T-helper 22 cell (primary cell): ENCODE measurements at places on chromosomes 7 and 10.

DNA sequence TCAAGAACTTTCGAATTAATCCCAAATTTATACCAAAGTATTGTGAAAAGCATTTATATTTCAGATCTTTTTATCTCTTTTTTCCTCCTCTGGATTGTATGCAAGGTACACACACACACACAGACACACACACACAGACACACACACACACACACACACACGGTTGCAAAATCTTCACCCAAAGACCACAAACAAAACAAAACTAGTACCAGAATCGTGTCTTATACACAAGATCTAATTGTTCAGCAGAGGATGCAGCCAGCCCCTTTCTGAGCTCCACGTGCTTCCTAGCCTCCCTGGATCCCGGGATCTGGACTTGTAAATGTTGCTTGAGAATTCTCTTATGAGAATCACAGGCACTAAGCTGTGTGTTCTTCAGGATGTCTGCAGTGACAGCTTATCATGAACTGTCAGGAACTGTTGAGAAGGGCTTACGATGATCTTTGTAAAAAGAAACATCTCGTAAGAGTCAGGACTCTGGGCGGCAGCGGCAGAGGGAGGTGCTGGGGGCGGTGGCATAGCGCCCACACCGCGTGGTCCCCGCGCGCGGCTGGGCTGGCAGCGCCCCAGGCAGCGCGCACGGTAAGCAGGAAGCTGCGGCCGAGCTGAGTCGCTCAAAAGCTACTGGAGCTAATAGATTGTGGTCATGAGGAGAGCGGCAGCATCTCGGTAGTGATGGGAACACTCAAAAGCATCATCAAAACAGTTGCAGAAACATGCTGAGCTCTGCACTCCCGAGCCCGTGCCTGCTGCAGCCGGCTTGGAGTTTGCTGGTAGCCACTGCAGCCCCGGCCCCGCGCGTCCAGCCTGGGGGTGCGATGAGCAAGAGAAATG, 277.6 kb downstream of the GATA3 start:
- peak; percentile 87 for DNase-seq

DNA sequence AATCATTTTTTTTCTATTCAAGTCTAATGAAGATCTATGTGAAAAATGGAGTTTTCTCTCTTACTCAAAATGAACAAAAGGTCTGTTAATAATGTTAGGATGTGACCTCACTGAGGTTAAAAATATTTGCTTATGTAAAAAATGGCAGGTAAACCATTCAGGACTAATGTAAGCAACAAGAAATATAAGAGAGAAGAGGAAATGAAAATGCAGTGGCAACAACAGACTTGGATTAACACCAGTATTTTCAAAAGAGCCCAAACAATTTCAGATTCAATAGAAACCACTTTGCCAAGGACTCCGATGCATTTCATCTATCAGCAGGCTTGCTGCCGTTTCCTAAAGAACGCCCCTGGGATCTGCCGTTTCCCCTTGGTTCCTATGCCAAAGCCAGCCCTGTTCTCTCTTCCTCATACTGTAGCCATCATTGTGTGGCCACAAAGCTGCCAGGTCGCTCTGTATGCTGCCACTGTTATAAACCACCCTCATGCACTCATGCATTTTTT, 66.4 kb downstream of the MTURN start:
- no peak for DNase-seq

- no peak for DNase-seq
Observed at GRCh38 chr10:35316218-35316967, 19.9 kb upstream of the CCNY start.

DNA sequence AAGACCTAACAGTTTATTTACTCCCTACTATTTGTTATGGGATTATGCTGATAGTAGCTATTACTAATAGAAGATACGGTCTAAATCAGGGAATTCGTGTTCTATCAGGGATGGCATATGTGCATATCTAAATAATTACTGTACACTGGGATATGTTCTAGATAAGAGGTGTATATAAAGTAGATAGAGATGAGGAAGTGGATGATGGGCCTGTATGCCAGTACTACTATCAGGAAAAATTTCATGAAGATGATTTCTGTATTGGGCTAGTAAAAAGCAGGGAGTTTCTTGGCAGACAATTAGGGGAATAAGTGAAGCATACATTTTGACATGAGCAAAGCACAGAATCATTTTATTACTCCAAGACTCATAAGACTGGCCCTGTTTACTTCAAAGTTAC, 26.2 kb downstream of the PTPN12 start:
- DNase-seq: no peak

DNA sequence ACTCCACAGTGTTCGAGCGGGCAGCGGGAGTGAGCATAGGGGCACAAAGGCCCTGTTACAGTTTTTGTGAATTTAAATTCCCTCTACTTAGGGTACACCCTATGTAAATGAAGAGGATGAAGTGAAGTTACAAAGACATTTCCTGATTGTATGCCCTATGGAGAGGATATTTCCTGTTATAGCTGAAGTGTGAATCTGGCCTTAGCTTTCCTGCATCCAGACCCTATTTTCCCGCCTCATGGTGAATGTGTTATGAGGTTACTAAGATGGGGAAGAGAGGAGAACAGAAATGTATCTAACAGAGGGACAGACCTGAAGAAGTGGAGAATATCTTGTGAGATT, 37.8 kb upstream of the COMMD3 start:
- no peak for DNase-seq

DNA sequence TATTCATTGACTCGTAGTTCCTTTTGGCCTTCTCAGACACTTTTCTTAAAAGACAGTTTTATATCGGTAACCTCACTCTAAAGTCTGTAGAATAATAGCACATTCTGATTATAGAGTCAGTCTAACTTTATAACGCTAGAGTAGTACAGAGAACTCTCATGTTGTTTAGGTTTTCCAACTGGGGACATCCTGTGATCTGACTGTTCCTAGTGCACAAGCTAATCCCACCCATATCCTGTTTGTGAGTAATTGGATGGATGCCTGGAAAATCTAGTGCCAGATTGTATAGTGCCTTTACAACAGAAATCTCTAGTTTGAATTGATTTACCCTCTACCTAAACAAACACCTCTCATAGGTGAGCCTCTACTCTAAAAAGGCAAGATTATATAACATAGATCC, 107.4 kb downstream of the ZEB1 start:
- DNase-seq: no peak

DNA sequence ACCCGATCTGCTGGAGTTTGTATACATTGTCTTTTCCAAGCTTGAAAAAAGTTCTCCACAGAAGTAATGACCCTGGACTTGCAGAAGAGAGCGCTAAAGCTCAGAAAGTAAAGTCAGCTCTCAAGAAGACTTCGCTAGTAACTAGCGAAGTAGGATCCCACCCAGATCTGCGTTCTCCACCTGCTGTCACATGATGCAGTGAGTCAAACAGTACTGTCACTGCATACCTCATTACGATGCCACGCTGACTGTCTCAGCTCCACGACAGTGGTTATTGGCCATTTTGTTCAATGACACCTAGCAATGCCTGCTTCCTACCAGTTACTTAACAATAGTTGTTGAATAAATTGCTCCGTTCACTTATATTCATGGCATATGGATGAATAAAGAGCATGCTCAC, 29.7 kb upstream of the SEC61G start:
- DNase-seq: no peak

DNA sequence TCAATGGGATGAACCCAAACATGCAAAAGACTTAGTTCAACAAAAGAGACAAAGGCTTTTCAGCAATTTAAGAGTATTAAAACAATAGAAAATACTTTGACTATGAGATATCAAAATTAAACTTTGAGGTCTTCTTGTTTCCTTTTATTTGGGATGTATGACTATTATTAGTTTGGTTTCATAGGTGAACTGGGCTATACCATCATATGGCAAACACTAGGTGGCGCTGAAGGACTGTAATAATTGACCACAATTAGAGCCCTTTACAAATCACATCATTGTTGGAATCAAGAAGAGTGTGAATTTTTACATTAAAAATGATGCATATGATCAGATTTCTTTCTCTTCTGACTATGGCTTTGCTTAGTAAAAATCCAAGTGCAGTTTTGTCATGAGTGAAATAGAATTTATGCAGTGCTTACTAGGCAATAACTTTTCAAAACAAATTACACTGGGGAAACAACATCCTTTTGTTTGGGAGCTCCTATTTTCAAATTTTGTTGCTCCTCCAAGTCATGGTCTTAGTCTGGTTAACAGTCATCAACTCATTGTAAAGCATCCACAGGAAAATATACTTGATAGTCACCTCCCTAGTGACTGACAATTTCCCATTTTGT, 14.7 kb upstream of the NXPH1 start:
- peak; percentile 6 for DNase-seq

- DNase-seq: peak; percentile 10
Observed at GRCh38 chr7:150973571-150974451, 4.3 kb downstream of the KCNH2 start.

DNA sequence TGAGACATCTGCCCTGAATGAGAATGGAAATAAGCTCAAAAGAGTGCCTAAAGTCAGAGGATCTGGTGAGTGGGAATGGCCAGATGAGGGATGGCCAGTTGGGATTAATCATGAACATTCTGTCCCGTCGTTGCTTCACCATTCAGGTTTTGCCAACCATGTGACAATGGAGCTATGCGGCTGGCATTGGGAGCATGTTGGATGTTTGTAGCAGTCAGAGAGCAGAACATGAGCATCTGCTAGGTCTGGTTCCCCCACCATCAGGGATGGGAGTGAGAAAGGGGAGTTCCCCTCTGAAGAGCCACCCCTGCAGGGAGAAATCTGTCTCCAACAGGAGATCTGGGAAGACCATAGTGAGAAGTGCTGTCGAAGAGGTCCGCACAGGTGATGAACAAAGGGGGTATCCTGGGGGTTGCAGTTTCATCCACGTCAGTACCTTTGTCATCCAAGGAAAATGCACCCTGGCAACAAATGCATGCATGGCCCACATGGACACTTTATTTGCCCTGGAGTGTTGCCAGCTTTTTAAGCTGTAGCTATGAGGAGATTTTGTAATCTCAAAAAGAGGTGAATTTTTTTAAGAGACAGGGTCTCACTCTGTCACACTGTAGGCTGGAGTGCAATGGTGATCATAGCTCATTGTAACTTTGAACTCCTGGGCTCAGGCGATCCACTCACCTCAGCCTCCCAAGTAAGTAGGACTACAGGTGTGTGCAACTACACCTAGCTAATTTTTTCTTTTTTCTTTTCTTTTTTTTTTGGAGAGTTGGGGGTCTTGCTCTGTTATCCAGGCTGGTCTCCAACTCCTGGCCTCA, 190.2 kb downstream of the CAMK1D start:
- no peak for DNase-seq

- no peak for DNase-seq
Observed at GRCh38 chr10:128421371-128422160, 295.3 kb upstream of the MKI67 start.

DNA sequence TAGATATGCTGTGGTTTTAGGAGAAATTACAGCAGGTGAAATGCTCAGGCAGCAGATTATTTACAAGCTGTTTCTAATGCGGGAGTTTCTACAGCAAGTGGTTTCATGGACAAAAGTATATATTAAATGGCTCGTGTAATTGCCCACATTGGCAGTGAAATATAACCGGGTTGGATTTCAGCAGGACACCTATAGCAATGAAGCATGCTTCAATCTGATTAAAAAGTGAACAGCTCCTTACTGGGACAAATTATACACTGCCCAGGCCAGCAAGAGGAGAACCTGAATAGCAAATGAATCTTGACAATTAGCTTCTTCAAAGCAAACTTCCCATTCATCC, 35.2 kb upstream of the LYZL1 start:
- no peak for DNase-seq

- DNase-seq: no peak
Observed at GRCh38 chr10:115091161-115091560, 2.0 kb upstream of the ATRNL1 start.

DNA sequence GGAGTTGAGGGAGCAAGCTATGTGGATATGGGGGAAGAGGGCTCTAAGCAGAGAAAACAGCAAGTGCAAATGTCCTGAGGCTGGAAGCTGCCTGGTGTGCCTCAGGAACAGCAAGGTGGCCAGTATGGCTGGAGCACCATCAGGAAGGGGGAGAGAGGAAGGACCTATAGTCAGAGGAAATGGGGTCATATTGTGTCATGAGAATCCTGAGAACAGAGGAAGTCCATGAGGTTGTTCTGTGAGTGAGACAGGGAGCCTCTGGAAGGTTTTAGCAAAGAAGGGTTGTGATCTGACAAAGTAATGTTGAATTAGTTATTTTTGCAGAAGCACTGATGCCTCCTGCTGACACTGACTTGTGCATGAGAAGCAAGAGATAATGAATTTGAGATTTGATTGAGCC, 204.3 kb downstream of the PTEN start:
- no peak for DNase-seq

- DNase-seq: no peak
Observed at GRCh38 chr10:129605266-129605985, 138.4 kb downstream of the MGMT start.

GRCh38 chr7:98110249-98111022, 3.8 kb downstream of the LMTK2 start:
- DNase-seq: no peak

- DNase-seq: no peak
Observed at GRCh38 chr7:81333004-81333403, 414.2 kb upstream of the SEMA3C start.

GRCh38 chr10:131090761-131091661, 220.5 kb downstream of the TCERG1L start:
- DNase-seq: no peak

GRCh38 chr7:18962031-18962430, 155.4 kb downstream of the TWIST1 start:
- DNase-seq: no peak

- no peak for DNase-seq
Observed at GRCh38 chr10:102632394-102633111, 11.7 kb upstream of the TRIM8 start.

GRCh38 chr10:82762641-82763040, 887.6 kb downstream of the NRG3 start:
- DNase-seq: no peak

GRCh38 chr7:83629117-83629880, 19.6 kb downstream of the SEMA3E start:
- no peak for DNase-seq

- no peak for DNase-seq
Observed at GRCh38 chr10:98373260-98374040, 41.5 kb downstream of the PYROXD2 start.

- no peak for DNase-seq
Observed at GRCh38 chr7:29177963-29178600, 16.5 kb upstream of the CHN2 start.

DNA sequence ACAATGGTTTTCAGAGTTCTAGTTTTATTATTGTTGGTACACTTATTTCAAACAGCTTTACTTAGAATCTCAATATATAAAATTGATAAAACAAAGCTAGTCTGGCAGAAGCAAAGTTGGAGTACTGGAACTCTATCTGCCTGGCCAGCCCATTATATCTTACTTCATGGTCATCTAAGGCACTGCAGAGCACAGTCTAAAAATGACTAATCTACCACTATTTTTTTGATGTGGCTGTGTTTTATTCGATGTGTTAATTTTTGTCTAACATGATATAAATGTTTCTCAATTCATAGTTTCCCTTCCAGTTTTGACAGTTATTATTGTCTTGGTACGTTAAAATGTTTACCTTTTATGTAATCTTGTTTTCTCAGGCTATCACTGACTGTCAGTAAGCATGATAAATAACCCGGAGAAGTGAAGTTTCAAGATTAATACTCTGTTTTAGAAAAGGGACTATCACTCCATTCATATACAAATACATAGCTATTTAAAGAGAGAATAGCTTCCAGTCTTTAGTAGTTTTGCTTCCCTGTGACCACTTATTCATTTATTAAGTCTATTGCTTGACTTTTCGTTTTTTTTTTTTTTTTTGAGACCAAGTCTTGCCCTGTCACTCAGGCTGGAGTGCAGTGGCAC, 60.6 kb upstream of the CSTF2T start:
- DNase-seq: no peak

GRCh38 chr10:102404361-102405107, 9.0 kb downstream of the NFKB2 start:
- no peak for DNase-seq

GRCh38 chr10:74924251-74924963, 98.0 kb downstream of the KAT6B start:
- no peak for DNase-seq
